ENCODE measurements at places on chromosomes 7 and 10.

- DNase-seq, result no peak
These were observed 277.6 kb downstream of the REEP3 start for GRCh38 chr10:63798599-63799498.

DNA sequence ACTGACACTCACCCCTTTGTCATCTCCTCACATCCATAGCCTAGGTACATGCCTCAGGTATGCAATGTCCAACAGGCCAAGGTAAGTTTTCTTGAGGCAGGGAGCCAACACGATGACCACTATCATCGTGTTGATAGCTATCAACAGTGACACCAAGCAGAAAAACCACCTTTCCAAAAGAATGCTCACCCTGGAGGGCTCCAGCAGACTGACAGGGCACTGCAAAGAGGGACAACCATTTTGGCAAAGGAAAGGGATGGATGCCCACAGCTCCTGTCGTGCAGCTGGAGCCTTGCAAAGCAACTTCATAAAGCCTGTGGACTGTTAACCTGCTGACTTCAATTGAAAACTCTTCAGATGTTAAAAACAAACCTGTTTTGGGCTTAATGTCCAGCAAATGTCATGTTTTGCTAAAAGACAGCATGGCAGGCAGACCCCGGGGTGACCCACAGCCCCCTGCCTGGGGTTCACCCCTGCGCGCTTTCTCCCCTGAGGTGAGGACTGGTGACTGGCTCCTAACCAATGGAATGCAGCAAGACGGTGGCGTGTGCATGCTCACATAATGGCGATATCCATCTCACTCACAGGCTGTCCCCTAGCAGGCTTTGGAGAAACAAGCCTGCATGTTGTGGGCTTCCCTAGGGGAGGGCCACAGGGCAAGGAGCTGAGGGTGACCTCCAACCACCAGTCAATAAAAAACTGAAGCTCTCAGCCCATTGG is 293.8 kb downstream of the TCERG1L start:
- no peak for DNase-seq

- DNase-seq, result no peak
These were observed 5.8 kb upstream of the UPP1 start for GRCh38 chr7:48083114-48083830.

- DNase-seq, result no peak
These were observed 70.7 kb upstream of the ANTXRL start for GRCh38 chr10:46216003-46216634.
